Astrocyte of the hippocampus (primary cell): ENCODE measurements at places on chromosomes 3 and 15.

GRCh38 chr15:45026651-45027190, 3.7 kb downstream of the SORD start:
- DNase-seq = peak; percentile 7

DNA sequence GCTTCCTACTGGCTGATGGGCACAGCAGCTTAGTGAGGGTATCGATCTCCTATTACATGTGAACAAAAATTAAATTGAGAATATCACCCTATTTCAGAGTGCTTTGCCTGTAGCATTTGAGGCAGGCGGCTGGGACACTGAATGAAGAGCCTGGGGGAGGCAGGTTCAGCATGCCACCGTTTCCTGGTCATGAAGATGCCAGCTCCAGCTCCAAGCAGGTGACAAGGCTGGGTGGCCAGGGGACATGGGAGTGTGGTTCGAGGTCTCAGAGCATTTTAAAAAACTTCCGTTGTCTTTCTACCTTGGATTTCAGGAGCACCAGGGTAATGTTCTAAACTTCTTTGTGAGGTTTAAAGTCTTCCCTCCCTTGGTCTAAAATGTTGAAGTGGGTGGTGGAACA, 158.2 kb downstream of the RPLP1 start:
- DNase-seq = no peak

GRCh38 chr3:43025423-43025822, 46.3 kb downstream of the GASK1A start:
- DNase-seq = peak; percentile 36

- DNase-seq = no peak
Observed at GRCh38 chr15:70432924-70433495, 330.3 kb downstream of the UACA start.

DNA sequence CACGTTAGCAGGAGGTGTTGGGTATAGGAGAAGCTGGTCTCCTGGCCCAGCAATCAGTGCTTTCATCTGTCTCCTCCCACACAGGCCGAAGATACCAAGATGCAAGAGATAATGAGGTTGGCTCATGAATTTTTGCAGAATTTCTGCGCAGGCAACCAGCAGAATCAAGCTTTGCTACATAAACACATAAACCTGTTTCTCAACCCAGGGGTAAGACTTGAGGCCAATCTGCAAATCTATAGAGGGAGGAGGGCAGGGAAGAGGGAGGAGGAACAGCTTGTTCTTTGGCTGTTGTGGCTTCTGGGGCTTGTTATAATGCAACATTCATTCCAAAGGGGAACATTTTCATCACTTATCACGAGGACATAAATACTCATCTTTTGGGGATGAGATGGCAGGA, 195.3 kb downstream of the ITPR1 start:
- DNase-seq = no peak
